ENCODE measurements at places on chromosomes 5 and 9.
A peak's percentile ranks its signal among the peaks of the same experiment; 100 is the strongest.

DNA sequence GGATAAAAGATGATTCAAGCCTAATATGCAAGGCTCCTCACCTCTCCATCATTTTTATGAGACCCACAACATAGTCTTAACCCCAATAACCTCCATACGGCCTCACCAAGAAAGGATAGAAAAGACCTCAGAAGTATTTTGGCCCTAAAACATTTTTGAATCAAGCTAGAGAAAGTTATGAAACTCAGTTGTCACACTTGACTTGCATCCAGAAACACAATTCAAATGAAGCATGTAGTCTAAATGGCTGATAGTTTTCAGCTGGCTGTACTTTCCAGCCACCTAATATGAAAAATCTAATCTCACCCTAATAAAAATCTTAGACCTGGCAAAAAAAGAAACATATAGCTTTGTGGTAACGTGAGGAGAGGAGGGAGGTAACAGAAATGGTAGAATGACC is 116.1 kb downstream of the ARL15 start:
- DNase-seq: no peak

DNA sequence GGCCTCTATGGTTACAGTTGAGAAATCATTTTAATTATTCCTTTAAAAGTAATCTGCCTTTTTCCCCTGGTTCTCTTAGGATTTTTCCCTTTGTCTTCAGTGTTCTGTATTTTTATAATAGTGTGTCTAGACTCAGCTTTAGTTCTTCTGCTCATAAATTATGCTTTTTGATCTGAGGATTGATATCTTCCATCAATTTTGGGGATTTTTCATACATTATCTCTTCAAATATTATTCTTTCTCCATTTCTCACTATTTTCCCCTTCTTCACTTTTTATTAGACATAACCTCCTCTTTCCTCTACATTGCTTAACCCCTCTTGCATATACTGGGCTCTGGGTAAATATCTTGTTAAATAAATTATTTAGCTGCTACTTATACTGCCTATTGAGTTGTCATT is 36.3 kb upstream of the IL13 start:
- no peak for DNase-seq

GRCh38 chr5:2207109-2207399 is 324.3 kb upstream of the IRX4 start:
- DNase-seq: no peak

DNA sequence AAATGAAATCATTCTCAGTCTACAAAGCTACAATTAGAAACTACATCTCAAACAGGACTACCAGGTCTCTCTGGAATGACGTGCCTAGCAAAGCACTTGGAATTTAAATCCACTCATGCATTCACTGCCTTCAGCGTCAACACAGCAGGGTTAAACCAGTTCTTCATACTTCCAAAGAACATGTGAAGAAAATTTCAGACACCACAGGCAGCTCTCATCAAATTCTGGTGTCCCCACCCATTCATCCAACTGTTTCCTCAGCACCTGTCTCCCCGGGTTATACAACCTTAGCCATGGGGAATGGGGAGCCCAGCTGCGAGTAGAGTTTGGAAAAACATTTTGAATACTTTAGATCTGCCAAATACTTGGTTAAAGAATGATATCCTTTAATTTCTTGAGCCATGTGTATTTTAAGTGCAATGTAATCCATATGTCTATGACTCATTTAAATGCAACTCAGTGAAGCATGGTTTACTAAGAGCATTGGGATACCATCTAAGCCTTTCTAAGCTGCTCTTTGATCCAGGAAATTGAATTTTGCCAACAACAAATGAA is 17.5 kb downstream of the ADAM19 start:
- DNase-seq: no peak

DNA sequence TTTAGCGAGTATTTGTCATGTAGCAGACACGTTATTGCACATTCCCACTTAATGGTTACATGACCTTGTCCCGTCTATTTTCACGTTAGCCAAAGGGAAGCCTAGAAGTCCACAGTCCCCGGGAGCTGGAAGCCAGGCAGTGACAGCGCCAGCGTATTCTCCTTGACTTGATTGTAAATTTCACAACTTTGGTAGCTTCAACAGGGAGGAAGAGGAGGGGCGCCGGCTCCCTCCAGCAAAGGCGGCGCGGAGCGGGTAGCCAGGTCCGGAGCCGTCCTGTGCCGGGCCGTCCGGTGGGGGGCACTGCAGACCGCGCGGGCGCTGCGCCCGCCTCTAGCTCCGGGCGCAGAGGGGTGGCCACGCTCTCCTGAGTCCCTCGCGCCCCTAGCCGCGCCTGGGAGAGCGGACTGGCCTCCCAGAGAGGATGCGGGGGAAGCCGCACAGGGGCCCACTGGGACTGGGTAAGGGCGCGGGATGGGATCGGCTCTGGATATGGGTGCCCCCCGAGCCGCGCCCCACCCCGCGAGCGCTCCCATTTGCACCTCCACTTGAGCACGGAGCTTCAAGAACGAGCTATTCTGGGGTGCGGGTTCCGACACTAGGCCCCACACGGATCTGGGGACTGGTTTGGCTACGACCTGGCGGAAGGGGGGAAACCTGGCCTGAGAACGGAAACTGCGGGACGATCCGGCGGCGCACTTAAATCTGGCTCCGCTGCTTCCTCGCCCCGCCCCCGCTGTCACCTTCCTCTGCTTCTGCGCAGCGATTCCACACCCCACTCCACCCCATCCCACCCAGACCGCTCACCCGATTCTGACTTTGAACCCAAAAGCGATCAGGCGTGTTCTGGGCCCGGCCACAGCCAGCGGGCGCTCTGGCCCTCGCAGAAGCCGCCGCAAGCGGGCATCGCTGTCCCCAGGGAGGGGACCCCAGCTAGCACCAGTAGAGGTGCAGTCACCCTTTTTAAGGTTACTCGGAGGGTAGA is 23.8 kb downstream of the KLF4 start:
- DNase-seq: peak; percentile 81

- no peak for DNase-seq
These were observed 143.1 kb downstream of the ELAVL2 start for GRCh38 chr9:23682891-23683431.

- no peak for DNase-seq
These were observed 509.4 kb upstream of the KLF4 start for GRCh38 chr9:107999011-107999410.

GRCh38 chr5:43560128-43560527 is 3.3 kb upstream of the PAIP1 start:
- no peak for DNase-seq

DNA sequence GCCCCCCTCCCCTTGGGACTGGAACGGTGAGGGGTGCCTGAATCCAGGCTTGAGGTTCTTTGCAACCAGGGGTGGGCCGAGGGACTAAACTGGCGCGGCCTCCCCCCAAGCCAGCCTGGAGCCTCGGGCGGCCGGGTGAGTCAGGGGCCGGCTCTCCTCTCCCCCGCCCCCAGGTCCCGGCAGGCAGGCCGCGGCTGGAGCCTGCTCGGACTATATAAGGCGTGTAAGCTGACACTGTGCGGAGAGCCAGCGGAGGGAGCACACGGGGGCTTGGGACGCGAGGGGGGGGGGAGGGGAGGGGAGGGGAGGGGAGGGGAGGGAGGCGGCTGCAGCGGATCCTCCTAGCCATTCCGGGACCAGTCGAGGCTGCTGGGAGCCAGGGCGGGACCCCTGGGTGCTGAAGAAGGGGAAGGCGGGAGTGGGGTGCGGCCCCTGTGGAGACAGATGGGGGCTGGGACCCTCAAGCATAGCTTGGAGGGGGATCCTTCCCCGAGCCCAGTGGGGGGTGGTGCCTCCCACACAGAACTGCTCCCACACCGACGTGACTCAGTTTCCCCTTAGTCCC is 595 bp downstream of the PDLIM7 start:
- DNase-seq: peak; percentile 77

- peak; percentile 77 for DNase-seq
These were observed 17.3 kb downstream of the TRIM7 start for GRCh38 chr5:181187500-181188213.

GRCh38 chr9:127458921-127459320 is 7.6 kb downstream of the LRSAM1 start:
- no peak for DNase-seq

DNA sequence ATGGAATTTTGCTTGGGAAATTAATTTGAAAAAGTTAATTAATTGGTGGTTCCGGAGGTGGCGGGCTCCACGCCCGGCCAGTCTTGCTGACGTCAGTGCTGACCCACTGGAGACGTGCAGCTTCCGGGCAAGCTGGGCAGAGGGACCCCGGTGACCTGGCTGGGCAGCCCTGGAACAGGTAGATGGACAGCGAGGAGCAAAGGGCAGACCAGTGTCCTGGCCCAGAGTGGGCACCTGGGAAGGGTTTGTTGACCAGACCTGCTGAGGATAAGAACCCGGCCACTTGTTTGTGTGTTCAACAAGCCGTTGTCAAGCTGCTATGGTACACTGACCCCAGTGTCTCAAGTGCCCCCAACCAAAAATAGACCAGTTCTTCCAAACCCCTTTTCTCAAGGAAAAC is 17.5 kb downstream of the CXXC5 start:
- no peak for DNase-seq

- no peak for DNase-seq
These were observed 106.2 kb downstream of the NSG2 start for GRCh38 chr5:174151599-174152181.

GRCh38 chr5:116658141-116658540 is 83.5 kb upstream of the SEMA6A start:
- DNase-seq: no peak

GRCh38 chr5:96244696-96245095 is 188.4 kb downstream of the PCSK1 start:
- no peak for DNase-seq

DNA sequence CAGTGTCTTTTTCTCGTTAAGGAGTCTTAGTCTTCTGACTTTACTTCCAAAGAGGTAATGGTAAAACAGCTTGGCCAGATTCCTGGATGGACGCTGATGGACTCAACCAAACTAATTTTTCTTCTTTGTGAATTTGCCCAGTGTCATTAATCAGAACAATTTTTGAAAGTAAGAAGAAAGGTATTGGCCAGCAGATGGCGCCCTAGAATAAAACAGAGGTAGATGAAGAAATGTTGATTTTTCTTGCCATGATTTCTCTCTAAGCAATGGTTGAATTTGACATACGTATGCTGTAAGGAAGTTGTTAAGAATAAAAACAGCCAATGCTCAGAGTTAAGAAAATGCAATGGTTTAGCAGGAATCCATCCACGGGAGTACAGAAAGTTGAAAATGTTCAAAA is 500.0 kb downstream of the DIRAS2 start:
- DNase-seq: peak; percentile 61

GRCh38 chr5:69517763-69518212 is 25.2 kb downstream of the OCLN start:
- no peak for DNase-seq

- no peak for DNase-seq
These were observed 11.3 kb downstream of the IPPK start for GRCh38 chr9:92658611-92659010.

- DNase-seq: no peak
These were observed 473.3 kb upstream of the CD180 start for GRCh38 chr5:67669916-67670315.

- no peak for DNase-seq
These were observed 15.6 kb upstream of the CARD19 start for GRCh38 chr9:93080406-93080805.

- DNase-seq: no peak
These were observed 8.5 kb upstream of the EGFLAM start for GRCh38 chr5:38249812-38250211.

DNA sequence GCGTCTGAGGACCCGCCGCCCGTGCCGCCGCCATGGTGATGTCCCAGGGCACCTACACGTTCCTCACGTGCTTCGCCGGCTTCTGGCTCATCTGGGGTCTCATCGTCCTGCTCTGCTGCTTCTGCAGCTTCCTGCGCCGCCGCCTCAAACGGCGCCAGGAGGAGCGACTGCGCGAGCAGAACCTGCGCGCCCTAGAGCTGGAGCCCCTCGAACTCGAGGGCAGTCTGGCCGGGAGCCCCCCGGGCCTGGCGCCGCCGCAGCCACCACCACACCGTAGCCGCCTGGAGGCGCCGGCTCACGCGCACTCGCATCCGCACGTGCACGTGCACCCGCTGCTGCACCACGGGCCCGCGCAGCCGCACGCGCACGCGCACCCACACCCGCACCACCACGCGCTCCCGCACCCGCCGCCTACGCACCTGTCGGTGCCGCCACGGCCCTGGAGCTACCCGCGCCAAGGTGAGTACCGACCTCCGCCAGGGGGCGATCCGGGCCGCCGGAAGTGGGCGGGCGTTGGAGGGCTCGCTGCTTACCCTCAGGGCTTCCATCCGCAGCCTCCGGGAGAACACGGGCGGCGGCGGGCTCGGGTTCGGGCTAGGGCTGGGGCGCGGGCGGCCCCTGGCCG is 8.5 kb downstream of the PRR7 start:
- peak; percentile 87 for DNase-seq

DNA sequence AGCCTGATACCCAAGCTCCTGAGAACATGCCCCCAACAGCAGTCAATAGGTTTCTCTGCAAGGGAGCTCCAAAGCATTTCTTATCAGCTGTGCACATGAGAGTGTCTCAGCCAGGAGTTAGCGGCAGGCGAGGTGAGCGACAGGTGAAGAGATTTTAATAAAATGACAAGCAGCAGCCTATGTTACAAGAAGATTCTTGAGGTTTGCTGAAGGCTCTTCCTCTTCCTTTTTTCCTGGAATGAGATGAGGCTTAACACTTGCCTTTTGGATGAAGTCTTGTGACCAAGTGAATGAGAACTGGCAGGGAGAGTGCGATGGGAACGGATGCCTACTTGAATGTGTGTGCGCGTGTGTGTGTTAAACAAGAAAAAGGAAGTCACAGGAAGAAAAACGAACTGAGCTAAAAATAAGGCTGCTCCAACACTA is 76.1 kb downstream of the SHB start:
- DNase-seq: no peak

GRCh38 chr9:77752554-77752953 is 104.4 kb upstream of the GNA14 start:
- no peak for DNase-seq

DNA sequence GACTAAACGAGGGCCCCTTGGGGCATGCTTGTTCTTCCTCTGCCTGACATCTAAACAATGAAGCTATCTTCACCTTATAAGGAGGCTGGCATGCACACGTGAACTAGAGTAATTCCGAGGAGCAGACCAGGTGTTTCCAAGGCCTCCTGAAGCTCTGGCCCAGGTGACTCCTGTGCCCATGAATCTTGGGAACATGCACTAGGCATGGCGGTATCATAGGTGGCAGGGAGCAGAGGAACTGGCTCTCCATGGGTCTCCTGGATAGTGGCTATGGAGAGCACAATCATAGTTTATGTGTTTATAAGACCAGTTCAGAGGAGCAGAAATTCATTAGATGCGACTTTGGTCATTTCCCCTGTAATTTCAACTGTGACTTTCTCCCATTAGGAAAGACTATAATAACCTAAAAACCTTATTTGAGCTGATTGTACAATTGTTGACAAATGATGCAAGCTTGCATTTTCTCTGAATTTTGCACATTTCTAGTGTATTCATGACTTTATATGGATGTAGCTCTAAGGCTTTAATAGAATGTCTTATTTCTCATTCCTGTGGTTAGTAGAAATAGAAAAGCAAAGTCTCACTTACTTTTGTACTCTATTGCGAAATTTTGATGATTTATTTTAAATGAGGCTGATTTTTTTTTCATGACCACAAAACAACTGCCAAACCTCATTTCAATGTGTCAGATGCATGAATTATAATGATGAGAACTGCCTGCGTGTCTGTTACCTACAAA is 135.3 kb upstream of the RPS23 start:
- DNase-seq: no peak
